ENCODE measurements at places on chromosomes 4 and X.
A peak's percentile ranks its signal among the peaks of the same experiment; 100 is the strongest.

DNA sequence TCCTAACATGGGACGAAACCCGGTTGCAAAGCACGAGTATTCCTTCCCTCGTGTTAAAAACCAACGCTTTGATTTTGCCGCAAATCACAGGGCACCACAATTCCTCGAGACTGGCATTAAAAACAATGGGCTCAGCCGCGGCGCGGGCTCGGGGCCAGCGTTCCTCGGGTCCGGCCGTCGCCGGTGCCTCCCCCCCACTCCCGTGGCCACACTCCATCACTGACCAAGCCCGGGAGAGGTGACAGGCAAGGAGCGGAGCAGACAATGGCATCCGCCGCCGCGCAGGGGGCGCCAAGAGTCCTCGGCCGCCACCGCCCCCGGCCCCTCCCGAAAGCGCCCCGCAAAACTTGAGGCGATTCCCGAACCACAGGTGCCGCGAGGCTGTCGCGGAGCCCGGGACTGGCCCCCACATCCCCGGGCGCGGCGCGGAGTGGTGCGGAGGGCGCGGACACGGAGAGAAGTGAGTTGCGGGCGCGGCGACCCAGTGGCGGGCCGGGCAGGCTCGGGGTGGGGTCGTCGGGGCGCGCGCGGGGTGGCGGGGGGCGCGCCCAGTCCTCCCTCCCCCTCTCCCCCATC lies 445 bp downstream of the AP1S2 start:
- DNase-seq = peak; percentile 37

DNA sequence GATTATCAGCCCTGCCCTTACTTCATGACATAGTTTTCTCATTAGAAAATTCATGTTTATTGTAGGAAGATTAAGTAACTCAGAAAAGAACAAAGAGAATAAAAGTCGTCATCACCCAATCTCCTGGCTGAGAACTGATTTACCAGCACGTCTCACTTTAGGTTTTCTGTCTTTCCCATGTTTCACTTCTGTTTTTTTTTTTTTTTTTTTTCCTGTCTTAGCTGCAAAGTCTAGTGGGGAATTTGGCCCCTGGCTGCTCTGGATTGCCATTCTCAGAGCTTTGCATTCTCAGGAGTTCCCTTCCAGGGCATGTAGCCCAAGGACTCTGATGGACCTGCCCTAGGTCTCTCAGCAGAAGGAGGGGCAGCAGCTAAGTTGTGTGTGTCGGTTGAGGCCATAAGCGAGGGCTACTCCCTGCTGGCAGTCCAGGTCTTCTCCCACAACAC lies 57.8 kb downstream of the TMEM131L start:
- no peak for DNase-seq

GRCh38 chr4:74822603-74823002 lies 28.3 kb upstream of the BTC start:
- DNase-seq = no peak

- DNase-seq = no peak
These were observed 65.0 kb upstream of the IL15 start for GRCh38 chr4:141571362-141571761.

GRCh38 chr4:5955856-5956255 lies 62.4 kb downstream of the C4orf50 start:
- DNase-seq = no peak

Measured in stimulated activated CD8-positive, alpha-beta memory T cell treated with anti-CD3 and anti-CD28 coated beads, Interleukin-2, amount 100 ng/mL, for 48 hours (primary cell).